Purkinje cell (primary cell): ENCODE measurements at places on chromosomes 5 and 9. TPM values are rescaled to one million over a fixed set of nuclear protein-coding genes. Genes with fewer than 3 reads are reported as not detected.

The DOCK8 gene
- 0.89 TPM in 1 of 2 replicates, not detected in the other for polyA plus RNA-seq

The C5orf58 gene
- polyA plus RNA-seq, result not detected in 2 replicates

The WDR38 gene
- not detected in 2 replicates for polyA plus RNA-seq

The TLX3 gene
- not detected in 2 replicates for polyA plus RNA-seq

The PCSK1 gene
- polyA plus RNA-seq, result 0.07 and 10.0 TPM in 2 replicates

The C9orf50 gene
- polyA plus RNA-seq, result not detected in 2 replicates

The IFNB1 gene
- polyA plus RNA-seq, result not detected in 2 replicates

The CDC20B gene
- 0.21 TPM in 1 of 2 replicates, not detected in the other for polyA plus RNA-seq

The AHRR gene
- polyA plus RNA-seq, result not detected in 2 replicates

The SIT1 gene
- not detected in 2 replicates for polyA plus RNA-seq

The CRB2 gene
- not detected in 2 replicates for polyA plus RNA-seq

The SYNPO gene
- polyA plus RNA-seq, result 0.25 and 4.6 TPM in 2 replicates

The CCDC183 gene
- polyA plus RNA-seq, result not detected in 2 replicates

The GPR150 gene
- 0.58 TPM in 1 of 2 replicates, not detected in the other for polyA plus RNA-seq

The GHR gene
- polyA plus RNA-seq, result 2.3 and 4.2 TPM in 2 replicates

The TAF11L5 gene
- not detected in 2 replicates for polyA plus RNA-seq

The PTPDC1 gene
- polyA plus RNA-seq, result 7.3 and 10.8 TPM in 2 replicates

The PCDHGB2 gene
- polyA plus RNA-seq, result 0.08 and 2.9 TPM in 2 replicates

The NFIL3 gene
- polyA plus RNA-seq, result 23.3 and 34.6 TPM in 2 replicates

The NUTM2F gene
- polyA plus RNA-seq, result not detected in 2 replicates

The PCDHGA6 gene
- polyA plus RNA-seq, result 0.30 and 0.60 TPM in 2 replicates

The NRARP gene
- not detected in 2 replicates for polyA plus RNA-seq

The ADCY2 gene
- polyA plus RNA-seq, result 2.9 and 5.6 TPM in 2 replicates

The NXNL2 gene
- 0.17 TPM in 1 of 2 replicates, not detected in the other for polyA plus RNA-seq

The FOXD4L5 gene
- polyA plus RNA-seq, result not detected in 2 replicates

The PDGFRB gene
- polyA plus RNA-seq, result 1.7 and 2.1 TPM in 2 replicates

The CCNB1 gene
- 33.9 and 52.2 TPM in 2 replicates for polyA plus RNA-seq

The ERBIN gene
- 2.9 and 4.2 TPM in 2 replicates for polyA plus RNA-seq

The FAM120A gene
- 13.7 and 14.2 TPM in 2 replicates for polyA plus RNA-seq

The SLC44A1 gene
- polyA plus RNA-seq, result 6.8 and 9.7 TPM in 2 replicates

The SNAPC4 gene
- 0.55 and 0.71 TPM in 2 replicates for polyA plus RNA-seq

The ECPAS gene
- polyA plus RNA-seq, result 52.8 and 62.2 TPM in 2 replicates

The GGTA1 gene
- polyA plus RNA-seq, result not detected in 2 replicates

The BOD1 gene
- polyA plus RNA-seq, result 16.5 and 23.2 TPM in 2 replicates

The SPATA31D4 gene
- polyA plus RNA-seq, result not detected in 2 replicates

The PRXL2C gene
- 3.0 and 5.2 TPM in 2 replicates for polyA plus RNA-seq

The BTNL8 gene
- polyA plus RNA-seq, result not detected in 2 replicates

The ACOT12 gene
- not detected in 2 replicates for polyA plus RNA-seq

The ATP6V1G1 gene
- 294 and 397 TPM in 2 replicates for polyA plus RNA-seq

The NRG2 gene
- polyA plus RNA-seq, result 0.38 and 0.73 TPM in 2 replicates

The OBP2B gene
- not detected in 2 replicates for polyA plus RNA-seq

The KCNMB1 gene
- 3.2 and 6.3 TPM in 2 replicates for polyA plus RNA-seq

The IL13 gene
- not detected in 2 replicates for polyA plus RNA-seq

The OTP gene
- not detected in 2 replicates for polyA plus RNA-seq

The IL33 gene
- 11.8 and 19.4 TPM in 2 replicates for polyA plus RNA-seq

The PCDHB13 gene
- polyA plus RNA-seq, result 2.0 and 5.2 TPM in 2 replicates

The GFI1B gene
- not detected in 2 replicates for polyA plus RNA-seq

The ICE1 gene
- polyA plus RNA-seq, result 6.4 and 8.4 TPM in 2 replicates

The CDK9 gene
- polyA plus RNA-seq, result 4.6 and 9.2 TPM in 2 replicates

The CTNNAL1 gene
- 9.5 and 12.5 TPM in 2 replicates for polyA plus RNA-seq

The RALGPS1 gene
- 8.0 and 9.1 TPM in 2 replicates for polyA plus RNA-seq

The FAT2 gene
- polyA plus RNA-seq, result 0.52 and 0.83 TPM in 2 replicates

The TMEM215 gene
- polyA plus RNA-seq, result 0.69 TPM in 1 of 2 replicates, not detected in the other

The FOXI1 gene
- not detected in 2 replicates for polyA plus RNA-seq

The EMB gene
- 17.5 and 18.0 TPM in 2 replicates for polyA plus RNA-seq

The GABRA1 gene
- 1,009 and 1,123 TPM in 2 replicates for polyA plus RNA-seq

The CDC25C gene
- polyA plus RNA-seq, result not detected in 2 replicates

The GADD45G gene
- 0.23 and 0.53 TPM in 2 replicates for polyA plus RNA-seq

The PCDHGC5 gene
- 0.34 and 2.0 TPM in 2 replicates for polyA plus RNA-seq
